ENCODE measurements at places on chromosomes 7 and 10.

DNA sequence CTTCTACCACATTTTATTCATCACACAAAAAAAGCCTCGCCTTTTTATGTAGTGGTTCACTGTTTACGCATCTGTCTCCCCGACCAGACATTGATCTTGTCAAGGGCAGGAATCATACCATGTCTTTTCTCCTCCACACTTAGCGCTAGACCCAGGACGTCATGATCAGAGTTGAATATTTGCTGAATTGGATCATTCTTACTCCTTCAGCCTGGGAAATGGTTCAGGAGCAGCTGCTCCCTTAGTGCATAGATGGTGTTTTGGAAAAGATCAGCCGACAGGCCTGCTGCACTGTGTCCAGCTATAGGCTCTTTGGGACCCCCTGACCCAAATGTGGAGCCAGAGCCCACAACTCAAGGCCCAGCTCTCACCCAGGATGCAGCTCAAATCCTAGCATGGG lies 249.1 kb upstream of the TMEM72 start:
- no peak overlapping the region for H3K27ac ChIP-seq
- H3K4me3 ChIP-seq = no peak overlapping the region
- DNase-seq = no peak
- H3K4me1 ChIP-seq = no peaks in the 10 kb centered on the region
- H3K36me3 ChIP-seq = no peaks in the 10 kb centered on the region
- H3K27me3 ChIP-seq = peaks cover 18% of the 10 kb centered on the region

DNA sequence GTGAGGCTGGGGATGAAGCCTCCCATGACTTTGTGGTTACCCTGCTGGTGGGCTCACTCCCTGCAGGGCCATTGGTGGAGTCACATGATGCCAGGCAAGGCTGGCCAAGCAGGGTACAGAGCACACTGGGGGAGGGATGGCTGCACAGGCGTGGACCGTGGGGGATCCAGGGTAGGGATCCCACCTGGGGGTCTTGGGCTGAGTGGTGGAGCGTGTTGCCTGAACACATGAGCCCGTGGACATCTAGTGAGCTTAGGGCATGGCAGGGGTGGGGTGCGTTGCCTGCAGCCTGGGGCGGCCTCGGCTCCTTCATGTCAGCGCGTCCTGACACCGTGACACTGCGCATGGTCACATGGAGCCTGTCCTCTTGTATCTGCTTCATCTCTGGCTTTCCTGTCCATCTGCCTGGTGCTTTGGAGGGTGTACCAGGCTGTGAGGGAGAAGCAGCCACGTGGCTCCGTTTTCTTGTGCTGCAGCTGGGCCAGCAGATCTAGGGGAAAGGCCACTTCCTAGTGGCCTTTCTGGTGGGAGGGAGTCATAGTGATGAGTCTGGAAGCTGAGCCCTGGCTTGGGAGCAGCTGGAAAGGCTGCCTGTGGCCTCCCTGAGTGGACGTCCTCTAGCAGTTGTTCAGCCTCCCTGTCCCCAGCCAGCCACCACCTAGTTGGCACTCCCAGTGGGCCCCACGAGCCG lies 96.2 kb downstream of the LHPP start:
- H3K27me3 ChIP-seq = no peaks in the 10 kb centered on the region
- peaks cover 4% of the 10 kb centered on the region for H3K36me3 ChIP-seq
- peaks cover 2% of the 10 kb centered on the region for H3K4me1 ChIP-seq
- no peak overlapping the region for H3K4me3 ChIP-seq
- H3K27ac ChIP-seq = no peak overlapping the region

DNA sequence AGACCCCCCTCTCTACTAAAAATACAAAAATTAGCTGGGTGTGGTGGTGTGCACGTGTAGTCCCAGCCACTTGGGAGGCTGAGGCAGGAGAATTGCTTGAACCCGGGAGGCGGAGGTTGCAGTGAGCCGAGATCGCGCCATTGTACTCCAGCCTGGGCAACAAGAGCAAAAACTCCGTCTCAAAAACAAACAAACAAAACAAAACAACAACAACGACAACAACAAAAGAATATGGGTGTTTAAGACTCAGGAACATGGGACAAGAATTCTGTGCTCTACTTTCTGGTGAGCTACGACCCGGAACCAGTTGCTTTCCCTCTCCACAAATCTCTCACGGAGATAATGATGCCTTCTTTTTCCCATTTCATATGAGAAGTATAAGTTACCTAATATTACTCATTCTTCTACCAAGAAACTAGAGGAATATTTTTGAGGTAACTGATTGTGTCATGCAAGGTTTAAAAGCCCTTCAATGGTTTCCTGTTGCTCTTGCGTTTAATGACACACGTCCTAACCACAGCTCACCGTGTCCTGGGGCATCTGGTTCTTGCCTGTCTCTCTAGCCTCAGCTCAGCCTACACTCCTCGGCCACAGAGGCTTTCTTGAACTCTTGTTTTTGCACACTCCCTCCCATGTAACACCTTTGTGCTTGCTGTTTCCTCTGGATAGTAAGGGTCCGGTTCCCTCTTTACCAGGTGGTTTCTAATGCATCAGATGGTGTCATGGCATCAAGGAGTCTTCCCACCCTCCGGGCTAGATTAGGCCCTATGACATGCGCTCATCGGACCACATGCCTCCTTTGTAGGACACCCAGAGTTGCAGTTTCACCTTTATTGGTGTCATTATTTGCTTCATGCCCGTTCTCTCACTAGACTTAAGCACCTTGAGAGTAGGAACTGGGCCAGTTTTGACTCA lies 67.5 kb downstream of the PFKFB3 start:
- H3K27ac ChIP-seq = peak overlapping the region; percentile 88
- H3K4me1 ChIP-seq = peaks cover 21% of the 10 kb centered on the region
- H3K36me3 ChIP-seq = no peaks in the 10 kb centered on the region
- DNase-seq = peak; percentile 6

- H3K36me3 ChIP-seq = peaks cover 30% of the 10 kb centered on the region
- H3K27ac ChIP-seq = no peak overlapping the region
- H3K4me1 ChIP-seq = peaks cover 2% of the 10 kb centered on the region
- no peak overlapping the region for H3K4me3 ChIP-seq
- H3K27me3 ChIP-seq = no peaks in the 10 kb centered on the region
- no peak for DNase-seq
Measured at GRCh38 chr10:100155936-100156335, 29.9 kb downstream of the ERLIN1 start.

- H3K27ac ChIP-seq = no peak overlapping the region
- H3K36me3 ChIP-seq = no peaks in the 10 kb centered on the region
Measured at GRCh38 chr10:115727129-115727528, 545.9 kb downstream of the GFRA1 start.

DNA sequence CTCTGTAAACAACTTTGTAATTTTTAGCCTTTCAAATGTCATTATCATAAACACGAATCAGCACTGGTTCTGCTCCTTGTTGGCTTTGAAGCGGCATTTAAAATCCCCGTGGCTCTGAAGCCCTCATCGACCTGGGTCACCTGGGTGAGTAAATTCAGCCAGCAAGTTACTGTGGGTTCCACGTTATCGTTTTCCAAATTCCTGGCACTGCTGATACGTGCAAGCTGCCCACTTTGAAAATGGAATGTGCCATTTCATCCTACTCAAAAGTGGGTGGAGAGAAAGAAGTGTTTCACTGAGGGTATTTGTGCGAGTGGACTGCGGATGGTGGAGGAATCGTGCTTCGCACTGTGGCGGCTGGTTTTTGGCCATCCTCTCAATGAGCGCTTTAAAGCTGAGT lies 281.7 kb downstream of the KLF6 start:
- no peak for DNase-seq
- H3K27ac ChIP-seq = no peak overlapping the region
- no peaks in the 10 kb centered on the region for H3K27me3 ChIP-seq
- H3K4me1 ChIP-seq = peaks cover 1% of the 10 kb centered on the region

DNA sequence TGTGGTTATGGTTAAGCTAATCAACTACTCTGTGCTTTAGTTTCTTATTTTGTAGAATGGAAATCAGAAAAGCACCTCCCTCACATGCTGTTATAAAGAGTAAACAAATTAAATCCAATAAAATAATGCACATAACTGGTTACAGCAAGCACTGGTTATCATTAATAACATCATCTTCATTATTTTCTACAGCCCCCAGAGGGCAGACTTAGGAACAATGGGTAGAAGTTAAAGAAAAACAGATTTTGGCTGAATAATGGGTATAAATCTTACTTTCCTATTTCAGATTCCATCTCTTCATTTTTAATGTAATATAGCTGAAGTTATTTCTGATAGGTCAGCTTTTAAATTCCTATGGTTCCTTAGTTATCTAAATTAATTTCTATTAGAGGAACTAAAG lies 126.5 kb downstream of the DOCK4 start:
- no peak overlapping the region for H3K4me3 ChIP-seq
- H3K36me3 ChIP-seq = peaks cover 3% of the 10 kb centered on the region
- no peak overlapping the region for H3K27ac ChIP-seq

- no peak overlapping the region for H3K4me3 ChIP-seq
- H3K4me1 ChIP-seq = no peaks in the 10 kb centered on the region
- no peak overlapping the region for H3K27ac ChIP-seq
- DNase-seq = no peak
- H3K27me3 ChIP-seq = peaks cover 7% of the 10 kb centered on the region
Measured at GRCh38 chr7:30755384-30756154, 3.6 kb downstream of the INMT start.

GRCh38 chr7:29401769-29402168 lies 161.9 kb upstream of the PRR15 start:
- H3K4me3 ChIP-seq = no peak overlapping the region
- H3K36me3 ChIP-seq = no peaks in the 10 kb centered on the region
- H3K4me1 ChIP-seq = no peaks in the 10 kb centered on the region
- DNase-seq = no peak
- peak overlapping the region; percentile 34 for H3K27ac ChIP-seq

GRCh38 chr10:50614444-50615137 lies 9.2 kb downstream of the SGMS1 start:
- no peak overlapping the region for H3K27ac ChIP-seq
- peaks cover 4% of the 10 kb centered on the region for H3K36me3 ChIP-seq
- no peak overlapping the region for H3K4me3 ChIP-seq
- DNase-seq = no peak

DNA sequence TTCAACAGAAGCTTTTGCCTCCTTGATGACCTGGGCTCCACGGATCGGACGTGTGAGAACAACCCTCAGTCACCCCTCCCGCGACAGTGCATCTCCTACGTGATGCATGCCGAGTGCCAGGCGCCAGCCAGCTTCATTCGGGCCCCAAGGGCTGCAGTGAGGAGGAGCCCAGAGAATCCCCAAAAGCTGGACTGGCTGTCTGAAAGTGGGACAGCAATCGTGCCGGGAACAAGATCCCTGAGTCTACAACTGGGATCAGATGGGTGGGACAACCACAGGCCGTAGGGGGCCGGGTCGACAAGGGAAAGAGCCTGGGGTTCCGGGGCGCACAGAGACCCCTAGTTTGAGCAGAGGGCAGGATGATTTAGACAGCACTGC lies 27.2 kb downstream of the EBF3 start:
- no peak for DNase-seq
- no peaks in the 10 kb centered on the region for H3K36me3 ChIP-seq
- peaks cover 7% of the 10 kb centered on the region for H3K27me3 ChIP-seq
- no peaks in the 10 kb centered on the region for H3K4me1 ChIP-seq
- no peak overlapping the region for H3K27ac ChIP-seq
- no peak overlapping the region for H3K4me3 ChIP-seq

GRCh38 chr7:80369321-80369720 lies 142.5 kb downstream of the GNAT3 start:
- H3K4me3 ChIP-seq = no peak overlapping the region
- H3K27ac ChIP-seq = no peak overlapping the region
- DNase-seq = no peak
- H3K27me3 ChIP-seq = no peaks in the 10 kb centered on the region

GRCh38 chr10:119703903-119704508 lies 21.8 kb upstream of the INPP5F start:
- no peak overlapping the region for H3K4me3 ChIP-seq
- H3K36me3 ChIP-seq = peaks cover 12% of the 10 kb centered on the region
- H3K27me3 ChIP-seq = no peaks in the 10 kb centered on the region
- no peaks in the 10 kb centered on the region for H3K4me1 ChIP-seq
- no peak for DNase-seq
- no peak overlapping the region for H3K27ac ChIP-seq

- no peak overlapping the region for H3K4me3 ChIP-seq
- H3K27me3 ChIP-seq = no peaks in the 10 kb centered on the region
- H3K4me1 ChIP-seq = peaks cover 6% of the 10 kb centered on the region
- DNase-seq = peak; percentile 14
- no peaks in the 10 kb centered on the region for H3K36me3 ChIP-seq
Measured at GRCh38 chr7:372932-373791, 83.2 kb downstream of the FOXL3 start.

DNA sequence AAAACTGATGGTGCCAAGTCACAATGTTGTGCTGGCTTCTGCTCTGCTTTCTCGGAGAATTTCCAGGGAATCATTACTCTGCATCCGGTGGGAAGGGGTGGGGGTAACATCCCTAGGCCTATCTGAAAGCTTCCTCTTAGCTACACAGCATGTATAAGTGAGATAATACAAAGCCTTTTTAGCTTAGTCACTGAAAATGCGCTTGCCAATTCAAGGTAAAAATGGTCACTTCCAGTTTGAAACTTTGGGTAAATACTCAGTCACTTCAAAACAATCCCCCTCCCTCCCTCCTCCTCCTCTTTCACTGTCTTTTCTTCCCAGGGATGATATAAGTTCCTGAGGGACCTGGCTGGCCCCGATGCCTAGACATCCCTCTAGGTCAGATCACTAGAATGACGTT lies 57.3 kb upstream of the APBB1IP start:
- H3K36me3 ChIP-seq = no peaks in the 10 kb centered on the region
- peaks cover 4% of the 10 kb centered on the region for H3K4me1 ChIP-seq

- no peaks in the 10 kb centered on the region for H3K36me3 ChIP-seq
- H3K4me1 ChIP-seq = no peaks in the 10 kb centered on the region
- no peak for DNase-seq
- H3K27me3 ChIP-seq = no peaks in the 10 kb centered on the region
Measured at GRCh38 chr7:91567081-91568012, 303.1 kb downstream of the FZD1 start.

DNA sequence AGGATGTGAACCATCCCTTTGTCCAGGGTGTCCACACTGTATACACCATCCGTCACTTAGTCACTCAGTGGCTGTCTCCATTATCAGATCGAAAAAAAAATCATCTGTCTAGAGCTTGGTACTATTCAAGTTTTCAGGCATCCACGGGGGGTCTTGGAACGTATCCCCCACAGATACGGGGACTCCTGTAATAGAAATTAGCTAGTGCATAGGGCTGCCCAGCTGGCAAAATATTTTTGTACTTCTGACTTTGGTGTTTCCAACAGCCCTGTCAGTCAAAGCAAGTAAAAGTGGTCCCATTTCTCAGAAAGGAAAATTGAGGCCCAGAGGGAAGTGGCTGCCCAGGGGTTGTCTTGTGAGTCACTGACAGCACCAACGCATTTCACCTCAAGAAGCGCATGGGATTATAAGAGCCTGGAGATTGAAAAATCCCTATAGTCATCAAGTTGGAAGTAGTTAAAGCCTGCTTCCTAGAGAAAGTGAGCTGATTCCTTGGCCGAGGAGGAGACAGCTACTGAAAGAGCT lies 52.1 kb upstream of the SLC29A3 start:
- DNase-seq = no peak
- no peak overlapping the region for H3K27ac ChIP-seq
- no peaks in the 10 kb centered on the region for H3K4me1 ChIP-seq
- no peaks in the 10 kb centered on the region for H3K36me3 ChIP-seq
- H3K27me3 ChIP-seq = peaks cover 2% of the 10 kb centered on the region
- H3K4me3 ChIP-seq = no peak overlapping the region
